ENCODE measurements at places on chromosomes 5 and 9.

- DNase-seq = no peak
Observed at GRCh38 chr9:86983620-86984259, 36.4 kb upstream of the GAS1 start.

DNA sequence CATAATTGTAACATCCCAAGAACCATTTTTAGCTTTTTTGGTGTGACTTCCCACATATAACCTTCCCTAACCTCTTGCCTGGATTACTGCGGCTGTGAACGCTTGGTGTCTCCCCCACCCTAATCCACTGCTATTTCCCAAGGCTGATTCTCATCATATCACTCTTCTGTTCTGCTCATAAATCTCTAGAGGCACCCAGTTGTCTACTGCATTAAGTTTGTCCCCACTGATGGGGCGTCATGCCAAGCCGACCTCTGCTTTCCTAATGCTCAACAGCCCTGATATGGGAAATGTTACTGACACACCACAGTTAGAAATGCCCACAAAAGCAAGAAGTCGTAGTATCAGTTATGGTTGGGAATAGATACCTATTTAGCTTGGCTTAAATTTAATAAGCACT is 24.4 kb downstream of the NPR3 start:
- no peak for DNase-seq

- no peak for DNase-seq
Observed at GRCh38 chr9:97562542-97562941, 61.1 kb downstream of the TMOD1 start.

DNA sequence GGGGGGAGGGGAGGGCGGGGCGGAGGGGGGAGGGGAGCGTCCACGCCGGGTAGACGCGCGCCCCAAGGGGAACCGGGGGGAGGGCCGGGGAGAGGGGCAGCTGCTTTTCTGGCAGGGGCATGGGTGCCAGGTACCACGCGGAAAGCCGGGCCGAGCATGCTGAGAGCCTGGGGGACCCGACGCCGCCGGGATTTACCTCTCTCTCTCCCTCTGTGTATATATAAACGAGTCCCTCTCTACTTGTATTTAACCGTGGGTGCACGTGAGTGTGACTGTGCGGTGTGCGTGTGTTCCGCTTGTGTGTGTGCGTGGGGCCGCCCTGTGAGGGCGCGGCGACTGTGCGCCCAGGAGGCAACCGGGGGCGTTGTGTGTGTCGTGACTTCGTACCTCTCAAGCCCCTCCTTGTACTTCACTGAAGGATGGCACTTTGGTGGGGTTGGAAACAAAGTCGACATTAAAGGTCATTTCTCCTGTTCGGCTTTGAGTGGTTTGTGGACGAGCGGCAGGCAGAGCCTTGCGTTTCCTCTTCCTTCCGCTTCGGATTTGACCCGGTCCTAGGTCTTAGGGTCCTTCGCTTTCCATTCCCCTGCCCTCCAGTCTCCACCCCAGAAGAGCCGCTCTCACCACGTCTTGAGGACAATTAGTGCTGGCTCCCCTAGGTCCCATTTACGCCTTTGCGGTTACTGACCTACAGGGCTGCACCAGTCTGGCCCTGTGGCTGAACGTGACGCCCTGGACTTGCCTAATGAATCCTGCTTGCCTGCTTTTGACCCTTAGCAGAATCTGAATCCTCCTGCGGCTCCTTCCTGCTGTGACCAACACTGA is 36.2 kb upstream of the TTC1 start:
- DNase-seq = no peak
